ENCODE measurements at places on chromosomes 11 and 22. TPM values are rescaled to one million over a fixed set of nuclear protein-coding genes. Genes with fewer than 3 reads are reported as not detected.

- DNase-seq: no peak
These were observed 127.9 kb upstream of the CEP126 start for GRCh38 chr11:101786916-101787315.

- DNase-seq: no peak
These were observed 24.5 kb downstream of the ZNF280B start for GRCh38 chr22:22484023-22484422.

The MPPED2 gene
- 11.0 TPM for total RNA-seq

The OR4P4 gene
- not detected for total RNA-seq

GRCh38 chr11:95924414-95924760, 480 bp upstream of the MTMR2 start:
- no peak for DNase-seq

DNA sequence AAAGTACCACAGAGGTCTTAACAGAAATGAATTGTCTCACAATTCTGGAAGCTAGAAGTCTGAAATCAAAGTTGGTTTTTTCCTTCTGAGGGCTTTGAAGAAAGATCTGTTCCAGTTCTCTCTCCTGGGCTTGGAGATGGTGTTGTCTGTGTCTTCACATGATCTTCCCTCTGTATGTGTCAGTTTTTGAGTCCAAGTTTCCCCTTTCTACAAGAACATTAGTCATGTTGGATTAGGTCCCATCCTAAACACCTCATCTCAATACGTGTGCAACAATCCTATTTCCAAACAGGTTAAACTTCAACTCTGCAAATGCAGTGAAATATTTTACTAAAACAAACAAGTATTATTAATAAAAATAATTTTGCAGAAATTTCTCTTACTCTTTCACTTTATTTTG, 3.1 kb upstream of the PTS start:
- no peak for DNase-seq

The SCUBE1 gene
- total RNA-seq: 25.8 TPM

The MCM5 gene
- total RNA-seq: 28.3 TPM

DNA sequence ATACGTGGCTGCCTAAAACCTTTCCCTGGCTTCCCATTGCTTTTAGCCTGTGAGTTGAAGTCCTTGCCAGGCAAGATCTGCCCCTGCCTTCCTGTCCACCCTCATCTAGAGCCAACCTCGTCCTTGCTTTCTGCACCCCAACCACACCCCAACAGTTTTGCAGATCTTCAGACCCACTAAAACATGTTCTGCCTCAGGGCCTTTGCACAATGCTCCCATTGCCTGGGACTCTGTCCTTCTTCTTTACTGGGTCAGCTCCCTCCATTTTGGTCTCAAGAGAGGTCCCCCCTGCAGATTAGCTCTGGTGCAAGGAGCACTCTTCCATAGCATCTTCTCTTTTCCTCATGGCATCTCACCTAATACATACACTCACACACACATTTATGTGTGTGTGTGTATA, 8.4 kb upstream of the ANAPC15 start:
- DNase-seq: no peak

GRCh38 chr11:63937713-63938478, 906 bp upstream of the NAA40 start:
- no peak for DNase-seq

The PGR gene
- 0.27 TPM for total RNA-seq

GRCh38 chr11:34707462-34707840, 86.6 kb downstream of the EHF start:
- no peak for DNase-seq

- DNase-seq: no peak
These were observed 86.8 kb upstream of the CHORDC1 start for GRCh38 chr11:90309693-90310092.

GRCh38 chr22:36301851-36302250, 48.9 kb downstream of the APOL1 start:
- no peak for DNase-seq

The MPZL3 gene
- total RNA-seq: 0.54 TPM

DNA sequence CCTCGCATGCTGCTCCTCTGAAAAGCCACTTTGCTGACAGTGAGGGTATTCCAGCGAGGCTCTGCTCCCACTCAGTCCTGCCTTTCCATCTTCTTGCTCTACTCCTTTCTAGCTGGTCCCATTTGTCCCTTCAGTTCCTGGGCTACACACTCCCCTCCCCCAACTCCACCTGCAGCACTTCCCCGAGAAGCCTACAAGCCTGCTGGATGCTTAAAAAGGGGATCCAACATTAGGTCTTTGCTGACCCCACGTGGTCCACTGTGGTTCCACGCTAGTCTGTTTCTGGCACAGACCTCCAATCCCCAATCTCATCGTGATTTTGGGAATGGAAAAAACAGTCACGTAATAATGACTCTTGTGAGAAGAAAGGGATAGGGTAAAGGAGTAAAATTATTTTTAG, 121.6 kb upstream of the SNX19 start:
- DNase-seq: no peak

GRCh38 chr22:46023558-46023981, 46.6 kb upstream of the WNT7B start:
- DNase-seq: no peak

DNA sequence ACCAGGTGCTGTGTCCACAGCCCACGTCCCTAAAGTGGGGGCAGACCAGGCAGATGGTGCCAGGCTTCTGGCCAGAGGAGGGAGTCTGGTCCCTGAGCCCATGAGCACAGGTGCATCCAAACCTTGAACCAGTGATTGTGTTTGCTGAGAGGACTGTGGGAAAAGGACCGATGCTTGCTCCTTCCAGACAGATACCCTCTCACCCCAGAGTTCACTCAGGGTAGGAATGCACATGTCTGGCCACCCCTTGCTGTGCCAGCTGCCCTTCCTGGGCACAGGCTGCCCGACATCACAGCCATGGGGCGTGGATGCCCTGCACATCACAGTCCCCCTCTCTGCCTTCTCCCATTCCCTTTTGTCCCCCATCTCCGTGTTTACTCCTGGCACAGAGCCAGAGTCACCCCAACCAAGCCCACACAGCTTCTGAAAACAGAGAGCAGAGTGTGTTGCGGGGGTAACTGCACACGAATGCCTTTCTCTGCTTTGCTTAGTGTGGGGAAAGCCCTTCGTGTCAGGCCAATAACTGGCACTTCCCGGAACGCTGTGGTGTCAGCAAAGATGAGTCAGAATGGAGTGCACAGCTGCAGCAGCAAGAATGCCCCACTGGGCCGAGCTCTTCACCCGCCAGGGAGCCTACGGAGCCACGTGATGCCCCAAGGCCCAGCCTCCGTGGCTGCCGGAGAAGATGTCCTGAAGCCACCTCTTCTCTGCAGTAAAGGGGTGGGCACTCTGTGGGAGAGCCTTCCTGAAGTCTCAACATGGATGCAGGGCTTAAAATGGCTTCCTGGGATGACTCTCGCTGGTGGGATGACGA, 7.6 kb downstream of the CARS1 start:
- no peak for DNase-seq

- DNase-seq: peak; percentile 23
These were observed 23.7 kb upstream of the CBX7 start for GRCh38 chr22:39176143-39176713.

DNA sequence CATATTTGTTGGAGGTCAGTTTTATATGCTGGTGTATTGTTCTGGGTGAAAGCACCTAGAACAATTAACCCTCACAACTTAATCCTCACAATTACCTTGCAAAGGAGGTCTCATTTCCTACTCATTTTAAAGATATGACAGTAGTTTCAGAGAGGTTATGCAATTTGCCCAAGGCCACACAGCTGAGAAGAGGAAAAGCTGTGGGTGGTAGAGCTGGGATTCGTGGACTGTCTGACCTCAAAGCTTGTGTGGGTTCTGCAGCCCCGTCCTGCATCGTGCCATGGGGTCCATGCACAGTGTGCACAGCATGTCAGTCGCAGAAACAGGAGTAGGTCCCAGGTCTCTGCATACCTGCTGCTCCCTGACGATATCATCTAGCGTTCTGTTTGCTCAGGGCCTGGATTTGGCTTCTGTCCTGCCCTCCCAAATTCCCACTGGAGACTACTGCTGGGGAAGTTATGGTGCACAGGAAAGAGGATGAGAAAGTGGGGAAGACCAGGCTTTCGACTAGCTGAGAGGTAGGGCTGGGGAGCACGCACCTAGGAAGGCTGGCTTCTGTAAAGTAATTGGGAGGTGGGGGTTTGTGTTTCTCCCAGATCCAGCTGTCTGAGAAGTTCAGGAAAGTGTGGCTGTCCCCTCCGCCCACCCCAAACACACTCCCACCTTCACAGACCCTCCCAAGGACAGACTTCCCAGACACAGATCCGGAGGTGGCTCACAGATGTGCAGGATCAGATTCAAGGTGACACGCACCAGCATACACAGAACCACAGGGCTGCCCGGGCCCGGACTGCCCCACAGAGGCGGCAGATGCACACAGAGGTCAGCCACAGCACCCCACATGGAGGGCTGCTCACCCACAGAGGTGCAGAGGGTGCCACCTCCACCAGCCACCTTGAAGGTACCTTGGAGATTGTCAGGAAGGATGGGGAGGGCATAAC, 2.0 kb downstream of the BACE1 start:
- no peak for DNase-seq

GRCh38 chr11:101446726-101447125, 137.1 kb downstream of the TRPC6 start:
- no peak for DNase-seq

DNA sequence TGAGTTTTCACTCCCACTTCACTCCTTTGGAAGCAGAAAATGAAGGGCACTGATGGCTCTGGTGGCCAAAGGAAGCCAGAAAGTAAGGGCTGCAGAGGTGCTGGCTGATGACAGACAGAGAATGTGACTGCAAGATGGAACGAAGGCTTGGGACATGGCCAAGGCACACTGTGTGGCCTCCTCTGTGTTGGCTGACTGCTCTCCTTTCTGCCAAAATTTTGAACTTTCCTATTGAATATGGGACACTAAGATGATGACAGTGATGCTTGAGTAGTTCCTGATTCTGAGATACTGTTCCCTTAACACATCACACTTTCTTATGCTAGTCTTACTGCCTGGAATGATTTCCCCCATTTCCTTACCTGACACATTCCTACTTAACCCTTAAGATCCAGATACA, 156.4 kb downstream of the SWAP70 start:
- no peak for DNase-seq

DNA sequence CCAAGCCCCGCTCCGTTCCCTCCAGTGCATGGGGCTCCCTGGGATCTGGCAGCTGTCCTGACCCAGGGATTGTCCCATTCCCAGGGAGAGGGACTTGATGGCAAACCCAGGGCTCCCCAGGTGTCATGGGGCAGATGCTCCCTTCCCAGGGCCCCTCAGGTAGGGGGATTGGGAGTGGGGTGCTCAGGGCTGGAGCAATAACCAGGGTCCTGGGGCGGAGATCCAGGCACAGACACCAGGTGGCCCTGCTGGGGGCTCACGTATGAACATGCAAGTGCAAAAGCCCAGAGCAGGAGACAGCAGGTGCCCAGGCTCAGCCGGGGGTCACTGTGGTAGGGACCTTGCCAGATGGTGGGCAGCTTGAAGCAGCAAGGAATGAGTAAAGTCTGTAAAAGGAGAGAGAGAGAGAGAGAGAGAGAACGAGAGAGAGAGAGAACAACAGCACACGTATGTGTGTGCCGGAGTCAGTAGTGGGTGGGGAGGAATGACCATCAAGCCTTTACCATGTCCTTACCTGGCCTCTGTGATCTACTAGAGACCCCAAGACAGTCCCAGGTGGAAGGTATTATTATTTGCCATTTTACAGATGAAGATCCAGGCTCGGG, 19.3 kb upstream of the MPPED1 start:
- no peak for DNase-seq

DNA sequence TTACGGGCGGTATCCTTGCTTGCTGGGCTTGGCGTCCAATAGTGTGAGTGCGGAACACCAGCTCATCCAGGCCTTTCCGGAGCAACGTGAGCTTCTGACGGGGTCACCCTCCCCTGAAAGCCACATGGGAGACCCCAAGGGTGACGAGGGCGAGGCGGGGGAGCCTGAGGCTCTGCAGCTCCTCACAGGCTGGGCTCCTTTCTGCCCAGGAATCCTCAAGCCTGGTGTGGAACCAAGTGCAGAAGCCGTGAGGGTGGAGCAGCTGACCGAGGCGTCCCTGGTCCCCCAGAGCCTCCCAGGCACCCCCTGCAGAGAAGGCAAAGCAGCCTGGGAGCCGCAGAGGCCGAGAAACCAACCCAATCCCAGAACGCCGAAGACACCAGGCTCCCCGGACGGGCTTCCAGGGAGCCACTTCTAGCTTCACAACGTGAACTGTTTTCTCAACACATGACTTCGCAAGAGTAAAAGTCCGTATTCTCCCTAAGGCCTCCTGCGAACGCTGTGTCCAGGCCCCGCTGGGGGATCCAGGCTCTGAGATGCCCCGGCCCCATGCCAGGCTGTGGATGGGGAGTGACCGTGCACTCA, 530.3 kb downstream of the BRD1 start:
- no peak for DNase-seq

DNA sequence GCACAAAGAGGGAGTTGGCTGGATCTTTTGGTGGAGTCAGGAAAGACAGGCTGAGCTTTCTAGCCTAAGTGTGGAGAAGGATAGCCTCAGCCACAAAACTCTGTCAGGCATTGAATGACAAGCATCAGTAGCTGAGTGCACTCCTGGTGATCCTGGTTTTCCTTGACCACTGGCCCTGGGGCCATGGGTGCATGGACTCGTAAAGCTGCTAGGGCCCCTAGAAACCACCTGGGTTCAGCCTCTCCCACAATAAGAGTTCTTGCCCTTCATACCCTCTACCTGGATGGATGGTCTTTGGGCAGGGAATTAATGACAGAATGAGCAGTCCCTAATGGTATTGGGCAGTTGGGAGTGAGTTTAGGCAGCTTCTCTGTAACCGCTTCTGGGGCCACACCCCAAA, 22.9 kb downstream of the TUB start:
- no peak for DNase-seq

- DNase-seq: no peak
These were observed 34.7 kb downstream of the CHRDL2 start for GRCh38 chr11:74696500-74696899.

The DEPDC7 gene
- total RNA-seq: 28.7 TPM

GRCh38 chr11:123740787-123741158, 687 bp downstream of the ZNF202 start:
- no peak for DNase-seq

The OR56A1 gene
- total RNA-seq: 0.15 TPM

- DNase-seq: no peak
These were observed 17.6 kb upstream of the LMO1 start for GRCh38 chr11:8281266-8281665.

The LRP4 gene
- total RNA-seq: 25.0 TPM

- no peak for DNase-seq
These were observed 120.9 kb downstream of the ME3 start for GRCh38 chr11:86551288-86552092.

- DNase-seq: no peak
These were observed 294.3 kb downstream of the OPCML start for GRCh38 chr11:133238027-133238426.

- no peak for DNase-seq
These were observed 17.5 kb upstream of the FOLR1 start for GRCh38 chr11:72174302-72175070.

DNA sequence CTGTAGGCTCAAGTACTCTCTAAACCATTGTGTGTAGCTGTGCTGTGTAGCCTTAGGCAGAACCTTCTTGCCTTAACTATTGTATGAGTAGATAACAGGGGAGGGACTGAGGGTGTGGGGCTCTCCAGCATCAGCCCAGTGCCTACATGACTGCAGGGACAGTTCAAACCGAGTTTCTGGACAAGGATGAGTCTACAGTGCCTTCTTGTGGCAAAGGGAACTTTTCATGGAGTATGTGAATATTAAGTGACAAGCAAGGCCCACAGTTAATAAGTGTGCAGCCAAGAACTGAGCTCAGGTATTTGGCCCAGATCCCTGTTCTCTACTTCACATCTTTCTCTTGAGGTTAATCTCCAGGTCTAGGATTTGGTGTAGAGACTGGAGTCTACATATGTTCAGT, 424.4 kb upstream of the LARGE1 start:
- DNase-seq: no peak
